GDM1 (cell line): ENCODE measurements at places on chromosomes 3 and 15.

- DNase-seq = no peak
Observed at GRCh38 chr3:61202086-61202485, 49.2 kb downstream of the FHIT start.

- peak; percentile 42 for DNase-seq
Observed at GRCh38 chr15:90648137-90649070, 68.7 kb upstream of the BLM start.

GRCh38 chr15:47470983-47471382 lies 246.3 kb upstream of the SEMA6D start:
- no peak for DNase-seq

- DNase-seq = no peak
Observed at GRCh38 chr15:70669006-70669602, 94.3 kb downstream of the UACA start.

DNA sequence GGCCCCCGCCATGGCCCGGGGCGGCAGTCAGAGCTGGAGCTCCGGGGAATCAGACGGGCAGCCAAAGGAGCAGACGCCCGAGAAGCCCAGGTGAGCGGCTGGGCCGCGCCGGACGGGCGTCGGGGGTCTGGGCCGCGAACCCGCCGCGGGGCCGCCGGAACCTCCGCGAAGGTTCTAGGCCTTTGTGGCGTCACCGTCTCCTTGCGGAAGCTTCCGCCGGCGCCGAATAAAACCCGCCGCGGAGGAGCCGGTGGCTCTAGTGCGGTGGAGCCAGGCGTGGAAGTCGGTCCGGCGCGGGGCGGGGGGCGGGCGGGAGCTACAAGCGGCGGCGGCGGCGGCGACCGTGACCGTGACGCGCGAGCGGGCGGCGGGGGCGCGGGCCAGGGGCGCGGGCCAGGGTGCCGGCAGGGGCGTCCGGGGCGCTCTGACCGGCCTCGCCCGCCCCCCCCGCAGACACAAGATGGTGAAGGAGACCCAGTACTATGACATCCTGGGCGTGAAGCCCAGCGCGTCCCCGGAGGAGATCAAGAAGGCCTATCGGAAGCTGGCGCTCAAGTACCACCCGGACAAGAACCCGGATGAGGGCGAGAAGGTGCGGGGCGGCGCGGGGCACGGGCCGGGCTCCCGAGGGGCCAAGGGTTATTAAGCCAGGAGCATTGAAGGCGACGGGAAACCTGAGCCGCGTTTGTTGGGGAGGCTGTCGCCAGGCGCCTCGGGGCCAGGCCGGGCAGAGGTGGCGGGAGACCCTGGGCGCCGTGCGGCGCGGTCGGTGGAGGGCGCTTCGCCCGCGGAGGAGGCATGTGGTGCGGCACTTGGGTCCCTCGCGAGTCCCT lies at the start of gene DNAJA4:
DNAJA4 (plus strand) TSS at position 259 of the 833 bp plus-strand sequence; CDS start at position 461, 202 bp downstream.
- no peak for DNase-seq

- no peak for DNase-seq
Observed at GRCh38 chr15:62505762-62506161, 340.7 kb upstream of the C2CD4B start.

DNA sequence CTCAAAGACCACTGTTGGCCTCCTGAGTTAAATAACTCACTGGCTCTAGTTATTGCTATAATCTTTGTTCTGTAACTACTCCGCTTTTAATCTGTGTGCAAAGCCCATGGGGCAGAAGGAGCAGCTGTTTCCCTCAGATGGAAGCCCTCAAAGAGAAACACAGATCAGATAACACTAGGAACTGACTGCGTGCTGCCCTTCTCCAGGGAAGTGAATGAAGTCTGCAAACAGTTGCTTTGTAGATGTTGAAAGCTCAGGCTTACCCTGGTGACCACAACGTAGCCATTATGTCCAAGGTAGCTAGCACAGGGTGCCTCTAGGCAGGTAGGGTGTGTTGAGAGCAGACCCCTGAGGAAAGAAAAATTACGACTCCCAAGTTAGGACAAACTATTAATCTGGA lies 152.3 kb upstream of the STAC start:
- DNase-seq = no peak

GRCh38 chr3:122665881-122666280 lies 14.8 kb upstream of the PARP14 start:
- no peak for DNase-seq
